ENCODE measurements at places on chromosomes 5 and 9. TPM values are rescaled to one million over a fixed set of nuclear protein-coding genes. Genes with fewer than 3 reads are reported as not detected.

- H3K4me3 ChIP-seq: no peak overlapping the region
- no peaks in the 10 kb centered on the region for H3K36me3 ChIP-seq
- no peaks in the 10 kb centered on the region for H3K27me3 ChIP-seq
- peaks cover 23% of the 10 kb centered on the region for H3K4me1 ChIP-seq
- H3K27ac ChIP-seq: peak overlapping the region; percentile 37
- peak; percentile 57 for DNase-seq
Measured at GRCh38 chr9:16070455-16071145, 517.8 kb downstream of the CCDC171 start.

- no peak overlapping the region for H3K4me3 ChIP-seq
- no peak for DNase-seq
- H3K27me3 ChIP-seq: no peaks in the 10 kb centered on the region
- no peaks in the 10 kb centered on the region for H3K36me3 ChIP-seq
- no peak overlapping the region for H3K27ac ChIP-seq
- H3K4me1 ChIP-seq: no peaks in the 10 kb centered on the region
Measured at GRCh38 chr5:75472973-75473372, 38.5 kb downstream of the CERT1 start.

DNA sequence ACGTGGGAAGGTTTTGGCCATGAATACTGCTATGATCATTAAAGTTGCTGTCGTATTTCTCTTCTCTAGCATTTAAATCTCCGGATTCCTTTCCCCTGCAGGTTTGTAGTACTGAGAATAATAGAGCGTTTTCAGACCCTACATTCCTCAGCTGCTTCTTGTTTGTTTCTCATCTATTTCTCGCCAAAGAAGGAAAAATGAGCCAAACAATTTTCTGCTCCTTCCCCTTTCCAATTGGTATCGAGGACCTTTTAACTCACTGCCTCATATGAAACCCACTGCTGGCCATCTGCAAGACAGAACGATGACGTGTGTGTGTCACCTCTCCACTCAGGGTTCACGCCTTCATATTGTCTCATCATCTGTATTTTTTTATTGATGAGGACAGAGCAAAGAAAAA is 689.4 kb upstream of the WWC1 start:
- no peak overlapping the region for H3K4me3 ChIP-seq
- no peaks in the 10 kb centered on the region for H3K4me1 ChIP-seq
- H3K36me3 ChIP-seq: no peaks in the 10 kb centered on the region
- no peak overlapping the region for H3K27ac ChIP-seq
- peak; percentile 80 for DNase-seq

- no peaks in the 10 kb centered on the region for H3K36me3 ChIP-seq
- no peaks in the 10 kb centered on the region for H3K27me3 ChIP-seq
- H3K4me1 ChIP-seq: no peaks in the 10 kb centered on the region
Measured at GRCh38 chr9:116223926-116224325, 70.3 kb downstream of the PAPPA start.

DNA sequence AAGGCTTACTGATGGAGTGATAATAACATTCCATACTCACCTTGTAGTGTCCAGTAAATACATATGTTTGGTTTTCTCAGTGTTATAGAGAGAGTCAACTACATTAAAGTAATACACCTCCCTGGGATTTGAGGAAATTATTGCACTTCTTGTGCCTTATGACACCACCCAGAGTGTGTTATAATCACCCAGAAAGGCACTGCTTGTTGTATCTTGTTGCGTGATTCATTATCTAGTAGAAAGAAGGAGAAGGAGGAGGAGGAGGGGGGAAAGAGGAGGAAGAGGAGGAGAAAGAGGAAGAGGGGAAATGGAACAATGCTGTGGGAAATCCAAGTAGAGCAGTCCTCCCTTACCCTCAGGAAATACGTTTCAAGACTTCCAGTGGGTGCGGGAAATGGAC is 661.8 kb upstream of the WWC1 start:
- H3K36me3 ChIP-seq: no peaks in the 10 kb centered on the region
- H3K27me3 ChIP-seq: no peaks in the 10 kb centered on the region
- no peak for DNase-seq
- H3K4me3 ChIP-seq: no peak overlapping the region

DNA sequence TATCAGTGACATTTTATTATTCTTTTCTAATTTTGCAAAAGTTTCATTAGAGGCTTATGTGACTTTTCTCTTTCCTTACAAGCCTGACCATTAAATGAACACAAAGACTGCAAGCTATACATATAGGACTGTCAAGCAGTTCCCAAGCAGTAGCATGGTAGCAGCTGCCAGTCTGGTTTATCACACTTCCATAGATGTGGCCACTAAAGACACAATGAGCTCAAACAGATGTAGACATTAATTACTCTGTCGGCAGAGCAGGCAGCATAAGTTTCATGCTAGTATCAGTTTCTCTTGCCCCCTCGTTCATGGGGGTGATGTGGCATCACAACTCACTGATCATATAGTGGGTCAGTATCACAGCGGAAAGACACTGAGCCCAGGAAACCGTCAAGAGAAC is 89.5 kb downstream of the CDH10 start:
- H3K36me3 ChIP-seq: no peaks in the 10 kb centered on the region
- H3K27me3 ChIP-seq: no peaks in the 10 kb centered on the region
- DNase-seq: no peak
- no peak overlapping the region for H3K4me3 ChIP-seq
- H3K27ac ChIP-seq: no peak overlapping the region

DNA sequence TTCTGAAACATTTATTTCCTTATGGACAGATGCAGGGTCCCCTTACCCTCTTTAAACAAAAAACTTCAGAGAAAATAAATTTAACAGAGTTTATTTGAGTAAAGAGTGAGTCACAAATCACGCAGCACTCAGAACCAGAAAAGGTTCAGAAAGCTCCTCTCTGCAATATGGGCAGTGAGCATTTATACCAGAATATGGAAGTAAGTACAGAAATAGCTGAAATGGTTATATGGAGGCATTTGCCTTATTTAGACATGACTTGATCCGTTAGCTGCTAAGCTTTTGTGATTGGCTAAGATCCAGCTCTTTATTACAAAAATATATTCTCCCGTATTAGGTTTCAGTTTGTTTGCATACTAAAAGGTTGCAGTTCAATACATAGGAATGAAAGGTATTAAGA is 1554.1 kb downstream of the EFNA5 start:
- no peak for DNase-seq
- no peaks in the 10 kb centered on the region for H3K36me3 ChIP-seq
- H3K4me1 ChIP-seq: no peaks in the 10 kb centered on the region
- no peak overlapping the region for H3K4me3 ChIP-seq
- H3K27me3 ChIP-seq: no peaks in the 10 kb centered on the region
- no peak overlapping the region for H3K27ac ChIP-seq

GRCh38 chr9:19397845-19398244 is 11.0 kb upstream of the ACER2 start:
- no peak for DNase-seq
- no peak overlapping the region for H3K4me3 ChIP-seq
- no peaks in the 10 kb centered on the region for H3K27me3 ChIP-seq
- no peaks in the 10 kb centered on the region for H3K36me3 ChIP-seq
- no peak overlapping the region for H3K27ac ChIP-seq

DNA sequence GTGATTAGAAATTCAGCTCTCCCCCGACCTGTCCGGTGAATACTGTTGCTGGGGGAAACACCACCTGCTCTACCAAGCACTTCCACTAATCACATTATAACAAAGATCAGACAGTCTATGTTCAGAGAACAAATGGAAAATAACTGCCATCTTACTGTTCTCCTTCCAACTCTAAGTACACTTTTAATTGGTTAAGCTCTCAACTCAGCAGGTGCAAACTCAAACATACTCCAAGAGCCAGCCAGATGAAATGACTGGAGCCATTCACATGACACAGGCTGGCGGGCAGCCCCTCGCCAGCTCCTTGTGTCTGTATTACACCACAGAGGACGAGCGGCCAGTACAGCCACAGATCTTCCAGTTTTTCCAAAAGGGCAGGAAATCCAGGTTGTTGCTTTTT is 16.1 kb downstream of the LIFR start:
- H3K4me3 ChIP-seq: no peak overlapping the region
- peak; percentile 69 for DNase-seq
- H3K27me3 ChIP-seq: no peaks in the 10 kb centered on the region
- H3K4me1 ChIP-seq: peaks cover 15% of the 10 kb centered on the region

DRD1 gene
- total RNA-seq: under 0.01 TPM

- no peak overlapping the region for H3K4me3 ChIP-seq
- H3K4me1 ChIP-seq: peaks cover 17% of the 10 kb centered on the region
- DNase-seq: no peak
Measured at GRCh38 chr5:138596105-138596881, 21.1 kb upstream of the HSPA9 start.

KLHL9 gene
- total RNA-seq: 22.5 TPM

PCDHGA9 gene
- 3.8 TPM for total RNA-seq

GRCh38 chr9:11318946-11319345 is 706.1 kb upstream of the PTPRD start:
- H3K27ac ChIP-seq: no peak overlapping the region
- no peak overlapping the region for H3K4me3 ChIP-seq
- H3K27me3 ChIP-seq: no peaks in the 10 kb centered on the region
- DNase-seq: no peak
- no peaks in the 10 kb centered on the region for H3K4me1 ChIP-seq

- no peaks in the 10 kb centered on the region for H3K36me3 ChIP-seq
- peaks cover 53% of the 10 kb centered on the region for H3K4me1 ChIP-seq
- peak; percentile 81 for DNase-seq
Measured at GRCh38 chr9:133144142-133144903, 19.4 kb downstream of the GBGT1 start.

- H3K36me3 ChIP-seq: no peaks in the 10 kb centered on the region
- peaks cover 4% of the 10 kb centered on the region for H3K4me1 ChIP-seq
- DNase-seq: peak; percentile 26
- no peaks in the 10 kb centered on the region for H3K27me3 ChIP-seq
- H3K27ac ChIP-seq: no peak overlapping the region
Measured at GRCh38 chr5:163916376-163916775, 411.0 kb downstream of the MAT2B start.

PCDHGA5 gene
- 2.3 TPM for total RNA-seq

DNA sequence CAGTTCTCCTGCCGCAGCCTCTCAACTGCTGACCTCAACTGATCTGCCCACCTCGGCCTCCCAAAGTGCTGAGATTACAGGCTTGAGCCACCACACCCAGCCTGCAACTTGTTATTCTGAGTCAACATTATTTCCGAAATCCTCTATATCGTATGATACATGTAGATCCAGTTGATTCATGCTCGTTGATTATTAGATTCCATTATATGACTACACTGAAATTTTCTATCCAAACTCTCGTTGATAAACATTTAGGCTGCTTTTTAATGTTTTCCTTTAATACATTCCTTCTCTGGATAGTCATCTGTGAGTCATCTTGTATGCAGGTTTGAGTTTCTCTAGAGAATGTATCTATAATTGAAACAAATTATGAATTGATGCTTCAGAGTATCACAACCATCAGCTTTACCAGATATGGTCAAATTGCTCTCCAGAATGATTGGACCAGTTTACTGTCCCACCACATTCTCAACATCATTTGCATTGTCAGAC is 4.1 kb downstream of the CDK7 start:
- peaks cover 2% of the 10 kb centered on the region for H3K4me1 ChIP-seq
- peaks cover 5% of the 10 kb centered on the region for H3K36me3 ChIP-seq
- no peaks in the 10 kb centered on the region for H3K27me3 ChIP-seq
- DNase-seq: no peak
- no peak overlapping the region for H3K27ac ChIP-seq
- H3K4me3 ChIP-seq: no peak overlapping the region

DNA sequence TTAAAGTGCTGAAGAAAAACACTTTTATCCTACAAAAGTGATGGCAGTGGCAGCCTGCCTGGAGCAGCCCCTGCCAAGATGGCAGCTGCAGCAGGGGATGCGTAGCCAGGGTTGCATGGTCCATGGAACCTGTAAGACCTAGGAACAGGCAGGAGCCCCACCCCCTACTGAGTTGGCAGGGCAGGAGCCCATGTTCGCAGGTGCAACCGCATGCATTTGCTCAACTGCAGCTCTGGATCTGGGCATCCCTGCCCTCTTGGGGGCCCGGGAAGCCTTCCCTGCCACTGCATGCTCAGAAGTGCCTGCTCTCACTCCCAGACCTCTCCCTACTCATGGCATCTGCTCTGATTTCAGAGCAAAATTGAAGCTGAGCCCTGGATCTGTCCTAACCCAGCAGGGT is 779.6 kb downstream of the CDH18 start:
- H3K36me3 ChIP-seq: no peaks in the 10 kb centered on the region
- H3K4me3 ChIP-seq: no peak overlapping the region
- H3K4me1 ChIP-seq: no peaks in the 10 kb centered on the region
- DNase-seq: no peak

- peaks cover 12% of the 10 kb centered on the region for H3K36me3 ChIP-seq
- peaks cover 8% of the 10 kb centered on the region for H3K4me1 ChIP-seq
- no peak overlapping the region for H3K4me3 ChIP-seq
- H3K27ac ChIP-seq: no peak overlapping the region
- DNase-seq: peak; percentile 10
Measured at GRCh38 chr5:177601577-177602457, 1.9 kb downstream of the B4GALT7 start.

DNA sequence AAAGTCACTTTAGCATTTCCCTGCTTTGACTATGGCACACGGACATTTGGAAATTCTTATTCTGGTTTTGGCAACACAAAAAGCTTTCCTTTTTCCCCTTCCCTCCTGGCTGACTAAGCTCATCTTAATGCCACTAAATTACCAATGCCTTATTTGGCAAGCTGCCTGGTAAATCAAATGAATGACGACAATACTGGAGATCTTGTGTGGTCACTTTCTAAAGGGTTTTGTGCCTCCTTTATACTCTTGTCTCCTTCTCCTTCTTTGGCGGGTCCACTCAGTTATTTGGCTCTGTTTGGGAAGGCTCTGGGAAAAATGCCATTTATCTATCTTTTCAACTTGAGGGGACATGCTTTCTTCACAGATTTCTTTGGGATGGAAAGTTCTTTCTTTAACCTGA is 34.9 kb downstream of the SH3GL2 start:
- H3K4me1 ChIP-seq: no peaks in the 10 kb centered on the region
- no peak overlapping the region for H3K4me3 ChIP-seq
- no peak for DNase-seq
- no peak overlapping the region for H3K27ac ChIP-seq

ELL2 gene
- total RNA-seq: 2.7 TPM

DNA sequence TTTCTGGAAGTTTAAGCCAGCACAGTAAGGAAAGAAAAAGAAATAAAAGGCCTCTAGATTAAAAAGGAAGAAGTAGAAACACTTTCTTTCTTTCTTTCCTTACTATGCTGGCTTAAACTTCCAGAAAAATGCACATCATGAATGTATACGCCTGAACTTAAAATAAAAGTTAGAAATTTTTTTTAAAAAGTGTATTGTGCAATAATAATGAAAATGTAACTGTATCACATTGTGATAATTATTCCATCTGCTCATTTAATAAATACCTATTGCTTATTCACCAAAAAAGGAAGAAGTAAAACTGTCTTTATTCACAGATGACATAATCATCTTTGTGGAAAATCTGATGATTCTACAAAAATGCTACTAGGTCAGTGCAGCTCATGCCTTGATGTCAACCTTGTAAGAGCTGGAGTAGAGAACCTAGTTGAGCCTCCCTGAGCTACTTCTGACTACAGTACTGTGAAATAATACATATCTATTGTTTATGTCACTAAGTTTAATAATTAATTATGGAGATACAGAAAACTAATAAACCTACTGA is 49.4 kb downstream of the MCTP1 start:
- DNase-seq: no peak
- H3K36me3 ChIP-seq: no peaks in the 10 kb centered on the region
- H3K27me3 ChIP-seq: no peaks in the 10 kb centered on the region
- H3K4me3 ChIP-seq: no peak overlapping the region

GRCh38 chr5:135829681-135830383 is 4.6 kb upstream of the SLC25A48 start:
- H3K36me3 ChIP-seq: no peaks in the 10 kb centered on the region
- peaks cover 53% of the 10 kb centered on the region for H3K27me3 ChIP-seq
- no peak overlapping the region for H3K4me3 ChIP-seq
- DNase-seq: peak; percentile 68
